Globus pallidus (tissue), 1 donor: ENCODE measurements at places on chromosomes 6 and 20.

GRCh38 chr6:3336066-3336786 is 77.5 kb downstream of the PSMG4 start:
- no peak for DNase-seq

- no peak for DNase-seq
Measured at GRCh38 chr20:61661025-61661424, 404.7 kb downstream of the TAF4 start.

GRCh38 chr6:68196645-68197044 is 438.4 kb upstream of the ADGRB3 start:
- DNase-seq: no peak

DNA sequence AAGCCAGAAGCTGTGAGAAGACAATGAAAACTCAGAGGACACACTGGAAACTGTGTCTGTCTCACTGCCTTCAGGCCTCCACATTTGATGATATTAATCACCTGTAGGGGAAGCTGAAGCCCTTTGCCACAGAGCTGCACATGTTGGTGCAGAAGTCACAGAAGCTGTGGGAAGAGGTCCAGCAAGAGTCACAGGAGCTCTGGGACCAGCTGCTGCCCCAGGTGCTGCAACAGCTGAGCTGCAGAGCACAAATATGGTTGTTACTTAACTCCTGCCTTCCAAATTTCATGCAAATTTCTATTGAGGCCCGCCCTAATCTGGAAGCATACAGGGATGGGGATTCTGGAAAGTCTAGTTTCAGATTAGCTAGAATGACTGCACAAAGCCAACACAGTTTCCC is 169.3 kb downstream of the OGFRL1 start:
- no peak for DNase-seq

- no peak for DNase-seq
Measured at GRCh38 chr6:32393665-32394420, 13.1 kb downstream of the BTNL2 start.

DNA sequence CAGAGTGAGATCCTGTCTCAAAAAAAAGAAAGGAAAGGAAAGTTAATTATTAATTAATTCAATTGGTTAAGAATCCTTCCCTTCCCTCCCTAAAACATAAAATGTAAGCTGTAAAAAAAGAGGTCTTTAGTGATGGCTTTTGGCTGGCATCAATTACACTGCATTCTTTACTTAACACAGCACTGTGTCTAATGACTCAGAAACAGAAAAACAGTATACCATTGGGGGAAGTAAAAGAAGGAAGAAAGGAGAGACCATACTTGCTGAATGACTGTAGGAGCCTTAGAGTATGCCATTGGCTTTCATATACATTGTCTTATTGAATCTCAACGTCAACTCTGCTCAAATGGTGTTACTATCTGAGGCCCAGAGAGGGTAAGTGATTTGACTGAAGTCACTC is 18.3 kb upstream of the CITED2 start:
- DNase-seq: no peak

GRCh38 chr6:11685481-11686093 is 93.0 kb downstream of the ADTRP start:
- no peak for DNase-seq

DNA sequence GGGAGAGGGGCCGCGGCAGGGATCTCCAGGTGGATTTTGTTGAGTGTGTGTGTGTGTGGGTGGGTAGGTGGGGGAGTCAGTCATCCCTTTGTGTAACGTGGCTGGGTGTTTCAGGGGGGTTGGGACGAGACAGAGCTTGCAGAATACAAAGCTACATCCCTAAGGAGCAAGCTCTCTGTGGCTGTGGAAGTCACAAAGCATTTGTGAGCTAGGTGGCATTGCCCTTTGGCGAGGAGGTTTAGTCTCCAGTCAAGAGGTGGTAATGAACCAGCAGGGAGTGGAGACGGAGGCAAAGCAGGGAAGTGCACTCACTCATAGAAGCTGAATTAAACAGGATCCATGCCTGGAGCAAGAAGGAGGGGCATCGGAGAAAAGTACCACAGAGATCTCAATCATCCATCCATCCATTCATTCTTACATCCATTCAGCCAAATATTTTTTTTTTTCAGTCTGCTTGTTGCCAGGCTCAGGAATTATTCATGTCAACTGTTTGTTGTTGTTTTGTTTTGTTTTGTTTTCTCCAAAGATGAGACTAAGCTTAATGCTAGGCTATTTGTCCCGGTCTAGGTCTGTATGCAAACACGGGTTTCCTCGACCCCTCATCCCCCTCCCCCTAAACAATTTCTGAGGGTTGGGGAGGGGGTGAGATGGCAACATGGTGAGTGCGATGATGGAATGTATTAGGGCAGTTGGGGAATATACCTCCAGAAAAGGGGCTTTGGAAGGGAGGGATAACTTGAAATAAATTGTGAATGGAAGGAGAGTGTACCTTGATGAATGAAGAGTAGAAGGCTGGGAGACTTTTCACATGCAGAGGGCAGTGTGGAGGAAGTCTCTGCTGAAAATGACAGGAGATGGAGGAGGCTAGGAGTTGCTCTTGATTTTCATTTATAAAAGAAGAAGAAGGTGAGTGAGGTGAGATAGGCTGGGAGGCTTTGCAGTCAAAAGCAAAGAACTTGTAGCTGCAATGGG is 1.0 kb downstream of the HCRTR2 start:
- no peak for DNase-seq

DNA sequence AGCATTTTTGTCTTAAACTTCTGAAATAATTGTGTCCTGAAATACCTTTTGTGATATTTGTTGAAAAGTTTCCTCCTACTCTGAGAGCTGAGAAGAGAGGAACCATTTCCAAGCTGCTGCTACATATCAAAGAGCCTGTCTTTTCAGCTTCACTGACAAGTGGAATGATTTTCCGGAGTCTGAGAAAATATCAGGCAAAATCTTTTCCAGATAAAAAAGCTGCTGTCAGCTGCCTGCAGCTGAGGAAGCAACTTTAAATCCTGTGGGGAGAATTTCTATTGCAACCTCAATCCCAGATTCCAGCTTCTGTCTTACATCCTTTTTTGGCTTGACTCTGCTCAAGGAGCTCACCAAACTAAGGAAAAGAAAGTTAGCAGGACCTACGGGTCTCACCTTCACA is 904.3 kb downstream of the PHF3 start:
- DNase-seq: no peak

- DNase-seq: peak; percentile 44
Measured at GRCh38 chr20:59007665-59008511, 834 bp upstream of the CTSZ start.

GRCh38 chr20:60816901-60817300 is 435.2 kb upstream of the CDH4 start:
- no peak for DNase-seq

DNA sequence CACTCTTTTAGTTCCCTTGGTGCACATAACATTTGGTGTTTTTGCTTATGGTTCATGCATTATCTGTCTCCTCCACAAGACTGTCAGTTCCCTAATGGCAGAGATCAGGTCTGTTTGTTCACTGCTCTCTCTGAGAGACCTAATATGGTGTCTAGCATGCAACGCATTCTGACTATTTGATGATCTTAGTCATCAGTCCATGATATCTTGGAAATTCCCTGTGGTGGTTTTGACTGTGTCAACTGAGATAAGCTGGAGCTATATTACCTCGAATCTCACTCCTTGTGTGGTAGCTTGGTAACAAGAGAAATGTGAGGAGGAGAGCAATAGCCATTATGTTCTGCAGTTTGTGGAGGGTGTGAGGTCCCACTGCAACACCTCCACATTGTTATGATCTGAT is 229.8 kb downstream of the FRK start:
- DNase-seq: no peak

DNA sequence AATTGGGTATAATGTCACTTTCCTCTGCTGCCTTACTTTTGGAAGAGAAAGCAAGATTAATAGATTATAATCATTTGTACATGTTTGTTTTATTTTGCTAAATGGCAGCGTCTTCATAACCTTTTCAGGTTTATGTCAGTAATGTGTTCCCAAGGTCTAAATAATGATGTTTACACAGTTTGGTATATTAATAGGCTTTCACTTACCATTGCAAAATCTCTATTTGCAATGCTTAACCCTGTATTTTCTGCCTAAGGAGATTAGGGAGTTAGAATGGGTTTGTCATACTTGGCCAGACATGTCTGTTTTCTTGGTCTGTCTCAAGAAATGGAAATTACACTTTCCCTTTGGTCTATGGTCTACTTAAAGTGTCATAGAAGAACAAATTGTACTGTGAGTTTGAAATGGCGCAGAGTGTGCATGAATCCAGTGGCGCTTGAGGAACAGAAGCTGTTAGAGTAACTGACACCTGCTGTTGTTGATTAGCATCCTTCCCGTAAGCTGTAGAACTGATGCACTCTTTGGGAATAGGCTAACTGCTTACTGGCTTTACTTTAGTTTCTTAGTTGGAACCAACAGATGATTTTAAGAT is 261.1 kb downstream of the SAMD5 start:
- no peak for DNase-seq

DNA sequence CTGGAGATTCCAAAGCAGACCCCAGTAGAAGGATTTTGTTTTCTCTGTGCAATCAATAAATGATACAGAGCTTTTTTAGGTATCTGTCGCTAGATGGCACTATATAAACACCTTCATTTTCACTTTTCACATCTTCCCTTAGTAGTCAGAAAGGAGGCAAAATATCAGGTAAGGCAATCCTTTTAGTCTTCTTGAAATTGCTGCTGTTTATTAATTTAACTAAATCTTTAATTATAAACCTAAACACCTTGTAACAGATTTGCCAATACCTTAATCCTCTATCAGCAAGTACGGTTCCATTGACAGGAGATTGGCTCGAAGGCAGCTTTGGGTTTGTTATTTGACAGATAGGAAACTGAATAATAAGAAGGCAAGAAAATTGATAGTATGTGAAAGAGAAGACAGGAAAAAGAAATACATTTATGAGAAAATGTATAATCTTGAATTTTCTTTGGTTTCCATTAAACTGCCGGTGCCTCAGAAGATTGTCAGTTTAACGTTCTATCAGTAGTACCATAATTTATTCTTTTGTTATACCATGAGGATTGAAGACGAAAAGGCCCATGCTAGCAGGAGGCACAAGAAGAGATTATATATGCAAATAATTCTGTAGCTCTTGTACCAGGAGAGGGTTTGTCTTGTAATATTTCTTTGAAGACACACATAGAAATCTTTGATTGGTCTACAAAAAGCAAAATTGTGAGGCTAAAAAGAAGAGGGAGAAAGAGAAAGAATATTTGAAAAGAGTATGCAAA is 23.5 kb upstream of the IBTK start:
- DNase-seq: peak; percentile 38

DNA sequence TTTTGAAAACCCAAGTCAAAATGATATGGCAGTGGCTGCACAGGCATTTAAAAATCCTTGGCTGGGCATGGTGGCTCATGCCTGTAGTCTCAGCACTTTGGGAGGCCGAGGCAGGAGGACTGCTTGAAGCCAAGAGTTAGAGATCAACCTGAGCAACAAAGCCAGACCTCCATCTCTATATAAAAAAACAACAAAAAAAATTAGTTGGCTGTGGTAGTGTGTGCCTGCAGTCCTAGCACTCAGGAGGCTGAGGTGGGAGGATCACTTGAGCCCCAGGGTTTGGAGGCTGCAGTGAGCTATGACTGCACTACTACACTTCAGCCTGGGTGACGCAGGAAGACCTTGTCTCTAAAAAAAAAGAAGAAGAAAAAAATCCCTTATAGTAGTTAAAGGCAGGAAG is 142.9 kb downstream of the MYB start:
- no peak for DNase-seq

DNA sequence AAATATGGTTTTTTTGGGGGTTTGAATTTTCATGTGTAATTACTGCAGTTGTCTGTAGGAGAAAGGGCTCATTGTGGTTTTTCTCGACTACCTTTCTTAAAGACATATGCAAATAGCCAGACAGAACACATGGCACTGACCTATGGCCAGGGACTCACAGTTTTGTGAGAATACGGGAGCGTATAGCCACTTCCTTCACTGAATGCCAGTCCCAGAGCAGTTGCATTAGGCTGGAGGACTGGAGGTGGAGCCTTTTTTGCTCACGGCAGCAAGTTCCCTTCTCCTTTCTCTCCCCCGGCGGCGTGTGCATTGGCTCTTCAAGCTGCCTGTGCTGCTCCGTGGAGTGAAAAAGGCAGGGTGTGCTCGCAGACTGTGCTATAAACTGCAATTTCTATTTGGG is 114.9 kb downstream of the AKAP7 start:
- peak; percentile 66 for DNase-seq

GRCh38 chr20:11001764-11002540 is 328.2 kb upstream of the JAG1 start:
- DNase-seq: no peak

DNA sequence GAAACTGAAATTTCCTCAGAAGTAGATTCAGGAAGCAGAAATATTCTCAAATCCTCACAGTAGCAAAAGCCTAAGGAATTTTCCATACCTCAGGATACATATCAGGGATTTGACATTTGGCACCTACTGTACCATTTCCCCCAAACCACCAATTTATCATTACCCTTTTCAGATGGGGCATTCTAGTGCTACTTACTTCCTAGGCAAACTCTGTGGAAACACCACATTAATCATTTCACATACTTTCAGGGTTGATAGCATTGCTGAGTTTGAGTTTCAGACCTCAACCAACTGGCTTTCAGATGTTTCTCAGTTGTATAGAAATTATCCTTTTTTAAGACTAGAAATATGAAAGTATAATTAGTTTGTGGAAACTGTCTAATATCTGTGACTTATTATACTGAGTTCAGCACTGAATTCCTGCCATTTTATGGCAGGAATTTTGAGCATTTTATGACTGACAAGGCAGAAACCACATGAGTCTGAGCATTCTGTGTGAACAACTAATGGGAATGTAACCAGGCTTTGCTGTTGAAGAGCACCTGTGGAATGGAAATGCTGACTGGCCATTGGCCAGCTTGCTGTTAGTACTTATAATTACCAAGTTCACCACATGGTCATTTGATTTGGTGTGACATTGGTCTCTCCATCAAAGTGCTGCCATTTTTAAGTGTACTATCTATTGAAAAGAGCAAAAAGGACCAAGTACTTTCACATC is 35.1 kb upstream of the IRAK1BP1 start:
- no peak for DNase-seq

DNA sequence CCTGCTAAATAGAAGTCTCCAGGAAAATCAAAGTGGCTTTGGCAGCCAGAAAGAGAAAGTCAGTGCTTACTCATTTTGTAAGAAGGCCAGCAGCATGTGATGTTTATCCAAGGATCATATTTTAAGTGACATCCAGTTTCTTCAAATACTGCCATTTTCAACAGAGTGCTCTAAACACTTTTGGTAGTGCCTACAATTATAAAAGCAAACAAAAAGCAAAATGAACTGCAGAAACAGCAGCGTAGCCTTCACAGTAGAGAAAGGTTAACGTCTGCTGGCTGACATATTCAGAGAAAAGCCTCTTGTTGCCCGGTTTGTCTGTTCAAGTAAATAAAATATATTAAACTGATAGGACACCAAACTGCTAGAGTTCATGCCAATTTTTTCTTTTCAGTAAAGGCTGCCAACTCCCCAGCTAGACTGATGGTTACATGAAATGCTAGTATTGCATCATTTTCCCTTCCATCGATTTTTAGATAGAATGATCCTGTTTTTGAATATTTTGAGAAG is 705.7 kb upstream of the SLC35B3 start:
- DNase-seq: no peak
